Right ventricle myocardium inferior (tissue), 1 donor: ENCODE measurements at places on chromosomes 7 and 10. TPM values are rescaled to one million over a fixed set of nuclear protein-coding genes. Genes with fewer than 3 reads are reported as not detected.
A peak's percentile ranks its signal among the peaks of the same experiment; 100 is the strongest.

OIT3 gene
- not detected for total RNA-seq

SPDYE9 gene
- total RNA-seq, result not detected

GRCh38 chr10:69327463-69328379 lies 49.4 kb downstream of the HK1 start:
- DNase-seq, result peak; percentile 85

DNA sequence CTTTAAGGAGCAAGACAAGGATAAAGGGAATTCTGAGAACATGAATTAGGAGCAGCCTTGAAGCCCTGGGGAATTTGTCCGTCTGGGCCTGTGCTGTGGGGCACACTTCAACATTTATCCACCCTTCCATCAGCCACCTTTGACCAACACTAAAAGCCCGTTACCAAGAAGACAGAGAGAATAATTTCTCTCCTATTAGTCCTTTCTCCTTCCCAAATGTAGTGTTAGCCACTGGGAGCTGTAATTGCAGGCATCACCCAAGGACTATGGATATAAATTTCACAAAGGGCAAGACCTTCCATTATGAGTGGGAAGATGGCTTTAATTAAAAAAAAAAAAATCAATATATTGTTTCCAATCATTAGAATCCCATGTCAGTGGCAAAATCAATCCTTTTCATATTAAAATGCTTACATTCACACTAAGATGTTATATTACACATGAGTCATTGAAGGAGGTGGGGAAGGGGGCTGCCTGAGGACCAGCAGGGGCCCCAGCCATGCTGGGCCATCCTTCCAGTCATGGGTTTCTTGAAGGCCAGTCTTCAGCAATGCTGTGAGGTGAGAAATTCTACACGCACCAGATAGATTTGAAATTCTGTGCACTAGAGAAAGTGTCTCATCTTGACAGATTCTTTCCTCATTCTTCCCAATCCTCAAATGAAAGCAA lies 292.5 kb upstream of the NRP1 start:
- DNase-seq, result no peak

DNA sequence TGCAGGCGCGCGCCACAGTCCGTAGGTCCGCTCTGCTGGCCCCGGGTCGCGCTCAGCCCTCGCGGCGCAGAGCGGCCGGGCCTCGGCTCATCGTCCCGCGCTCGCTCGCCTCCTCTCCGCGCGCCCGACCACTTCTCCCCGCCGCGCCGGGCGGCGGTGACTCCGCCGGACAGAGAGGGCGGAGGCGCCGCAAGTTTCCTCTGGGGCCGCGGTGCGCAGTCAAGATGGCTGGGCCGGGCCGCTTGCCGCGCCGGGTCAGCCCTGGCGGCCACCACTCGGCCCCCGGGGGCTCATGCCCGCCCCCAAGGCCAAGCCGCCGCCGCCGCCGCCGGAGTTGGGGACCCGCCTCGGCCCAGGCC lies 441 bp downstream of the FZD8 start:
- DNase-seq, result peak; percentile 73
